Panc1 (cell line): ENCODE measurements at places on chromosomes 1 and 21. TPM values are rescaled to one million over a fixed set of nuclear protein-coding genes. Genes with fewer than 3 reads are reported as not detected.

Gene PRAMEF11
- total RNA-seq, result not detected

Gene GJA8
- total RNA-seq, result not detected

Gene STUM
- 0.03 TPM for total RNA-seq

Gene FAM72C
- total RNA-seq, result 1.2 TPM

Gene RHBDL2
- total RNA-seq, result 7.1 TPM

Gene IQGAP3
- total RNA-seq, result 25.6 TPM

Gene TBX15
- total RNA-seq, result 1.9 TPM

Gene VHLL
- 0.28 TPM for total RNA-seq

Gene EPS8L3
- total RNA-seq, result not detected

Gene CFAP141
- not detected for total RNA-seq

Gene E2F2
- total RNA-seq, result 9.5 TPM

Gene TCHHL1
- not detected for total RNA-seq

Gene KCNQ4
- total RNA-seq, result 2.6 TPM

DNA sequence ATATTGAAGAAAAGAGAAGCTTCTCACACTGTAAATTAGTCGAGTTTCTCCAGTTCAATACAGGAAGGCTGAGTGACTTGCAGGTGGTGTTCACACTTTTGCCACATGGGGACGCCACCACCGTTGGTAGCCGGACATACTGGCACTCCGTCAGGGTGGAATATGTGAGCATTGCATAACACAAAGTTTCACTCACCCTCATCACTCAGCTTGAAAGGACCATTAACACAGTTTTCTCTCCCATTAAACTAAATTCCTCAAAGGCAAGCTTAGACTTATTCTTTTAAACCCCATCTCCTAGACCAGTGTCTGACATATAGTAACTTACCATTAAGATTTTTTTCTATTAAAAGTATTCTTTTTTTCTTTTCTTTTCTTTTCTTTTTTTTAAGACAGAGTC lies 105.3 kb upstream of the SERBP1 start:
- DNase-seq, result peak; percentile 70

GRCh38 chr1:191174298-191174697 lies 696.6 kb upstream of the BRINP3 start:
- DNase-seq, result no peak

- DNase-seq, result no peak
Measured at GRCh38 chr1:201610858-201611257, 71.9 kb downstream of the NAV1 start.

DNA sequence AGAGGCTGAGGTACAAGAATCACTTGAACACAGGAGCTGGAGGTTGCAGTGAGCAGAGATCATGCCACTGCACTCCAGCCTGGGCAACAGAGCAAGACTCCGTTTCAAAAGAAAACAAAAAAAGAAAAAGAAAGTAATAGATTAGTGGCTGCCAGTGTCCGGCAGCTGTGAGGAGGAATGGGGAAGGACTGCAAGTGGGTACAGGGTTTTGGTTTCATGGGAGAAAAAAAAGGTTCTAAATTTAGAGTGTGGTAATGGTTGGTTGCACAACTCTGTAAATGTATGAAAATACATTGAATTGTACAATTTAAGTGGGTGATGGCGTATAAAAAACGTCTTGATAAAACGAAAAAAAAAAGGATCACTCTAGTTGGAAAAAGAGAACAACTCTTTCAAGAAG lies 6.7 kb downstream of the TAF1A start:
- DNase-seq, result no peak

- no peak for DNase-seq
Measured at GRCh38 chr1:34590211-34590623, 164.6 kb upstream of the GJB5 start.

GRCh38 chr1:225747566-225747965 lies 30.1 kb upstream of the SRP9 start:
- DNase-seq, result no peak

GRCh38 chr1:202282596-202283283 lies 59.0 kb downstream of the UBE2T start:
- DNase-seq, result no peak

- no peak for DNase-seq
Measured at GRCh38 chr1:218659911-218660677, 315.0 kb downstream of the TGFB2 start.

GRCh38 chr1:156104065-156104810 lies 10.3 kb upstream of the LMNA start:
- no peak for DNase-seq

GRCh38 chr1:108560874-108561459 lies 1.1 kb downstream of the EEIG2 start:
- DNase-seq, result no peak

GRCh38 chr1:150572918-150573647 lies 6.3 kb downstream of the MCL1 start:
- no peak for DNase-seq

DNA sequence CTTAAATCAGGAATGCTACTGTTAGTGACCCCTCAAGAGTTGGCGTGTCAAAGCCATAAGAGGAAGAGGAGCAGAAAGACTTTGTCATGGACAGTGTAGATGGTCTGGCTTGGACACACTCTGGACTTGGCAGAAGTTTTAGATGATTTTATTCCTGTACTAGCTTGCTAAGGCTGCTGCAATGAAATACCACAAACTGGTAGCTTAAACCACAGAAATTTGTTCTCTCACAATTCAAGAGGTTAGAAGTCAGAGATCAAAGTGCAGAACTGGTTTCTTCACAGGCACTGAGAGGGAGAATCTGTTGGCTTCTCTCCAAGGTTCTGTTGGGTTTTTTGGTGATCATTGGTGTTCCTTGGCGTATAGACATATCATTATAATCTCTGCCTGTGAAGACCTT lies 869.8 kb upstream of the B3GALT2 start:
- DNase-seq, result no peak

- DNase-seq, result no peak
Measured at GRCh38 chr1:109635862-109636200, 16.2 kb downstream of the AMPD2 start.

- no peak for DNase-seq
Measured at GRCh38 chr21:26809745-26810144, 35.5 kb downstream of the ADAMTS1 start.

DNA sequence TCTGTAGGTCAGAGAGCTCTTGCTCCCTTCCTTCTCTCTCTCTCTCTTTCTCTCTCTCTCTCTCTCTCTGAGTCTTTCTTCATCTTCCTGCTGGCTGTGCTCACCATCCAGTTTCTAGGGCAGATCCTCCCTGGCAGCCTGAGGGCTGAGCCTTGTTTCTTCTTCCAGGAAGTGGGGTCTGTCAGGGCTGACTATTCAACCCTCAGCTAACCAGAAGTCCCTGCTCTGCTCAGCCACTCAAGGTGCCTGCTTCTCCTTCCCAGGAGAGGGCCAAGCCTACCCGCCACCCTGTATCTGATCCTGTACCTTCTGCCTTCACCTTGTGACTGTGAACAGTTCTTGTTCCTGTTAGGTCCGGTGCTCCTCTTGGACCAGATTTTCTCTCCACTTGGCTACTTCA lies 107.6 kb upstream of the ETV3 start:
- no peak for DNase-seq

GRCh38 chr1:21217812-21218596 lies 41.3 kb upstream of the EIF4G3 start:
- no peak for DNase-seq

- no peak for DNase-seq
Measured at GRCh38 chr1:165067829-165068228, 288.7 kb downstream of the LMX1A start.

GRCh38 chr1:226661965-226662364 lies 77.1 kb downstream of the ITPKB start:
- DNase-seq, result no peak

DNA sequence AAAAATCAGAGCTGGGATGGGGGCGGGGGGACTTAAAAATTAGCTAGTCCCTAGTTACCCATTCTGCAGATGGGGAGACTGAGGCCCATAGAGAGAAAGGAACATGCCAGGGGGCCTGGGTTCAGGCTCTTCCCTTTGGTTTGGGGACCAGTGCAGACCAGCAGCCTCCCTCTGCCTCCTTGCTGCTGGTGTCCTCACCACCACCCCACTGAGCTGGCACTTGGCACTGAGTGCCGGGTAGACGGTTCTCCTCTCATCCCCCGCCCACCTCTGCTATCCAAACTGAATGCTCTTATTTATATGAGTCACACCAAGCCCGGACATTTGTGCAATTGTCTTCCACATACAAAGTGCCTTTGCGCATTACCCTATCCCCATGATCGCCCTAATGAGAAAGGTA lies 39.2 kb downstream of the CAMK2N1 start:
- no peak for DNase-seq

DNA sequence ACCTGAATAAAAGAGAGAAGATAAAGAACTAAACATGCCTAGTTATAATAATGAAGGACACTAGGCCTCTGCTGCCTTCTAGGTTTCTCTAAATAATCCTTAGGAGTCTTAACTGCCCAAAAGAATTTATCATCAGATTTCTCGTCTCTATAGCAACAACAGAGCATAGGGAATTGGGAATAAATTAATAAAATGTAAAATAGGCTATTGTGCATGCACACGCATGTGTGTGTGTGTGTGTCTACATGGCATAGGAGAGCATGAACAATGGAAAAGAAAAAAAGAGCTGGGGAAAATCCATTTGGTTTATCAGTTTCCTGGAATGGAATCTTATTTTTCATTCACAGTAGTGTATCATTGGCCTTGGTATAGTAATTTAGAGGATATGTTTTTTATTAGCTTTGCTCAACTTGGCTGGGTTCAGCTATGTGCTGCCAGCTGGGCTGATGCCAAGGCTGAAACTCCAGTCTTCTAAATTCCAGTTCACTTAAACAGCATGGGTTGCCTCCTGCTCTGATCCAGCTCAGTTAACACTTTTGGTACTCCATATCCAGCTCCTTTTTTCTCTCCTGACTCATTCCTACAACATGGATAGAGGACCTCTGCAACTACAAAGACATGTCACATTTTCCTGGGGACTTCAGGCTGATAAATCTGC lies 80.6 kb upstream of the SLFNL1 start:
- DNase-seq, result no peak

GRCh38 chr1:90045853-90046563 lies 51.1 kb downstream of the ZNF326 start:
- peak; percentile 25 for DNase-seq

- no peak for DNase-seq
Measured at GRCh38 chr1:75438355-75438754, 172.6 kb downstream of the SLC44A5 start.

DNA sequence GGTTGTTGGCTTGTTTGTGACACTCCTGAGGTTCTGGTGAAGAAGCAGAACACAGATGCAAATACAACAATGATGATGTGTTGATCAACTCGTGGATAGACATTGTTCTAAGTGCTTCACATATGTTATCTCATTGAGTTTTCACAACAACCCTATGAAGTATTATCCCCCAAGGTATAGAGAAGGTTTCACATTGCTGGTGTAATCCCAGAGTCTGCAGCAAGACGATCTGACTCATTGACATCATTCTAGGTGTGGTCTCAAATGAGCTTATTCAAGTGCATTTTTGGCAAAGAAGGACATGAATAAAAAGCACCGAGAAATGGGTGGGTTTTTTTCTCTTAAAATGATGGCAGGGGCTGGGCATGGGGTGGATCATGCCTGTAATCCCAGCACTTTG lies 64.1 kb upstream of the SCAF4 start:
- no peak for DNase-seq

DNA sequence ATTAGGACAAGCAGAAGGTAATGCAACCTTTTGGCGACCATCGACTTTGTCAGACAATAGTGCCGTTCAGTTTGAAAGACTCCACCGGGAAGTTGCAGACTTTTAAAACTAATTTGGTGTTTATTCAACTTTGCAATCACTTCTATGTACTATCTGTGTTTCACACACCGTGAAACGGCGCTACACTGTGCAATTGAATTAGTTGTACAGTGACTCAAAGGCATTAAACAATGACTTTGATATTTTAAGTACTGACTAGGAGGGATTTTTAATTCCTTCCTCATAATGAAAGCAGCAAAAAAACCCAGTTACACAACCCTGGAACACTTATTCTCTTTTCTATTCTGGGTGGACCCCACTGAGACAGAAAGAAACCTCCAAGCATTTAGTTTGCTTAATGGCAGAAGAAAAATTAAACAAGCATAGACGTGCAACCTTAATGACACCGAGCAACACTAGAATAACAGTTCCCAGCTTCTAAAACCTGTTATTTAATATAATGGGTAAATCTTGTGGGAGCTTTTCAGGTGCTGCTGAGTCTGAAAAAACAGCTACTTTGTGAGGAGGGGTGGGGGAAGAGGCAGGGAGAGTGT lies 176.8 kb downstream of the LMO4 start:
- no peak for DNase-seq

- DNase-seq, result no peak
Measured at GRCh38 chr1:25816112-25816718, 3.5 kb upstream of the MTFR1L start.

- DNase-seq, result no peak
Measured at GRCh38 chr1:76269155-76269554, 194.6 kb downstream of the ST6GALNAC3 start.

GRCh38 chr1:1080122-1080757 lies 6.1 kb upstream of the RNF223 start:
- no peak for DNase-seq

DNA sequence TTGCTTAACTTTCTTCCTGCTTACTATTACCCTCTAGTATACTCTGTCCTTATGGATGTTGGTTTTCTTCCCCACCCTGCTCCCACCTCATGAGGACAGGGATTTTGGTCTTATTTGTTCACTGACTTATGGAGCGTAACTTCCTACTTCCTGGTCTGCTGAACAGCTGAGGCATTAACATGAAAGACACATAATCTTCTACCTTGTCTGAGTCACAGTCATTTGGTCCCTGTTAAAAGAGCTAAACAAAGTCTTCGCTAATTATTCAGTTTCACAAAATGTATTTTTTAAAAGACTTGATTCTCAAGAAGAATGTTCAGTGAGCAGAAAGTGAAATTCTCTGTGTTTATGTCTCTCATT lies 18.5 kb downstream of the RNASEL start:
- no peak for DNase-seq

DNA sequence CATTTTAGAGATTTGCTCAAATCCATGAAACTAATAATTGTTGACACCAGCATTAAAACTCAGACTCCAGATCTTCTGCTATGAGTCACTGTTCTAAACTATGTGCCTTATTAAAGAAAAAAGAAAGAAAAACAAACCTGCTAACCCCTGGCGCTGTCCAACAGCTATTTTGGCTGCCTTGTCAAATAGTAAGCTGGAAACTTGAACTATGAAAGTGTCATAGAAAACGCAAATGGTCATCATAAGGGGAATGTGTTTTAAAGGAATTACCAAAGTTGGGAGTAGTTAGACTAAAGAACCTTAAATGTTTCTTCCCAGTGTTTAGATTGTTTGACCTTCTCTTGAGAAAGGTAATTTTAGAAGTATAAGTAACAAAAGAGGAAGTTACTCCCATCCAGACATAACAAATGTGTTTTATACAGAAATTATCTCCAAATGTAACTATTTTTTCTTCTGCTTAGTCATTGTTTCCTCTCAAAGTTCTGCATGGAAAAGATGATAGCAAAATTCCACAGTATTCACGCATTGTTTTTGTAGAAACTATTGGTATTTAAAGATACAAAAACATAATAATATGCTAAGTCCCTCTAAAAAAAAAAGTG lies 272.4 kb downstream of the TPR start:
- DNase-seq, result no peak
